ENCODE measurements at places on chromosomes 6 and 20. TPM values are rescaled to one million over a fixed set of nuclear protein-coding genes. Genes with fewer than 3 reads are reported as not detected.

Gene C6orf118
- not detected for total RNA-seq

Gene ABCF1
- 52.2 TPM for total RNA-seq

Gene FNDC11
- 0.42 TPM for total RNA-seq

GRCh38 chr20:13081877-13082276, 73.1 kb downstream of the SPTLC3 start:
- DNase-seq: no peak

Data from adrenal gland (tissue), 19 donors.